ENCODE measurements at places on chromosomes 7 and 10. TPM values are rescaled to one million over a fixed set of nuclear protein-coding genes. Genes with fewer than 3 reads are reported as not detected.

DNA sequence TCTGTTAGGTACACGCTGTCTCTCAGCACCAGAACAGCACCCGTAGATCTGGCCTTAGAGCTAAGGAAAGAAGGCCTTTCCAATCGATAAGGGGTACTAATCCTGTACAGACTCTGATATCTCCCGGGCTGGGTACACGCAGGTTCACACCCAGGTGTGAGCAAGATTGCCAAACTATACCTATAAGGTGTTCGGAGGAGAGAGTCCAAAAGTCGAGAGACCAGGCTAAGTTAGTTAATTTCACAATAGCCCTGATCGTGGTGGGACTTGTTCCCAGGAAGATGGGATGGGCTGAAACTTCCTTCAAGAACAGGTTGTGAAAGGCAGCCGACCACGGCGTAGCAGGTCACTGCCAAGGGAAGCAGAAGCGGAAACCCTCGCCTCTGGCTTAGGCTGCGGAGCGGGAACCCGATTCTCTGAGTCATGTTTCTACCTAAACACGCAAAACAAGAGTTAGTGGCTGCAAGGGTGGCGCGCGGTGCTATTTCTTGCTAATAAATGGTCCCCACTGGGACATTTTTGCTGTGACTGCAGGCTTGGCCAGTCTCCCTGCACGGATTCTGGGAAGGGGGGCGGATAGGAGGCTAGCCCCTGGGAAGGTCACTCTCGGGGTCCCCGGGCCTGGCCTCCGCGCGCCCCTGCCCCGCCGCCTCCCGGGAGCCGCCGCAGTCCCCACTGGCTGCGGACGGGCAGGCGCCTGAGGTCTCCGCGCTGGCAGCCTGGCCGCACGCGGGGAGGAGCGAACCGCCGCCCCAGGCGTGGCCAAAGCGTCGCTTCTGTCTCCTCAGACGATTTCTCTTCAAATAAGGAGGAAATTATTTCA, 75.4 kb upstream of the PDSS1 start:
- H3K4me1 ChIP-seq, result peaks cover 18% of the 10 kb centered on the region
- H3K4me3 ChIP-seq, result peak overlapping the region; percentile 60
- H3K27me3 ChIP-seq, result peaks cover 10% of the 10 kb centered on the region
- H3K36me3 ChIP-seq, result no peaks in the 10 kb centered on the region
- DNase-seq, result peak; percentile 29
- H3K27ac ChIP-seq, result no peak overlapping the region

Gene PNLIPRP3
- total RNA-seq, result not detected

DNA sequence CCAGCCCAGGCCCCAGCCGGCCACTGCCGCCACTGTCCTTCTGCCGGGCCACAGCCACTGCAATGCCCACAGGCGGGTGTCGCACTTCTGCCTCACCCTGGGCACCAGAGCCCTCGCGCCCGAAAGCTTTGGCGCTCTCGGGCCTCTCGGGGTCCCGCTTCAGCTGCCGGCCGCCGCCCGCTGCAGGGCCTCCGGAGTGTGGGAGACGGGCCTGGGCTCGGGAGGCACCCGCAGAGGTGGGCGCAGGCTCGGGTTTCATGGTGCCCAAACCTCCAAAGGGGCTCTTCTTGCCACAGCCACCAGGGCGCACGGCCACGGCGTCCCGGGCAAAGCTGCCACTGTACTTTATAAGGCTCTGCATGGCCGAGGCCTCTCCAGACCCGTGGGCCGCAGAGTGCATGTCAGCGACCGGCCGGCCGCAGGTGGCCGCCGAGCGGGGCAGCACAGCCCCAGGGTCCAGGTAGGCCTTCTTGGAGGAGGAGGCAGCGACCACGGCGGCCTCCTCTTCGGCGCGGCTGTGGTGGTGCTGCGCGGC, 35.9 kb downstream of the TNRC18 start:
- no peak overlapping the region for H3K4me3 ChIP-seq
- H3K36me3 ChIP-seq, result peaks cover 10% of the 10 kb centered on the region
- no peak overlapping the region for H3K27ac ChIP-seq
- DNase-seq, result no peak

DNA sequence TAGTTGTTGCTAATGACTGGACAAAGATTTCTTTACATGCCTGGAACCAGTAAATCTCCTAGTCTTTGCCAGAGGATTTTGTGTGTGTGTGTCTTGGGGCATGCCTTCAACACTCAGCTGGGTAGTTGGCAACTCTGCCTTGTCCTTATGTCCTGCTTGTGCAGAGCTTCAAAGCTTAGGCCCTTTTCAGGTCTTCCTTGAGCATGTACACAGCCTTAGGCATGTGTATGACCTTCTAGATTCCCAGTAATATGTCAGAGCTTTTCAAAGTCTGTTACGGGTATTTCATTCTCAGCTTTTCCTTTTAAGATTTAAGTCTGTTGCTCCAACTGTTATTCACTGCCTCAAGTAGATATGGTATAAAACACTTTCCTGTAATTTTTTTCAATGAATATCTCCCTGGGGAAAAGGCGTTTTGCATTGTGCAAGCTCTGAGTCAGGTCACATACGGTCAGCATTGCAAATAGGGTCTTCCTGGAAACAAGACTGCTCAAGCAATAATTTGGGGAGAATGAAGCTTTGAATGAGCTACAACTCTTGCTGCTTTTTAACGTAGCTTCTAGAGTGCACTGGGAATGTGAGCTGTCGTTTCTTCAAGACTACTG, 25.5 kb downstream of the SHOC2 start:
- H3K36me3 ChIP-seq, result peaks cover 38% of the 10 kb centered on the region
- no peak overlapping the region for H3K27ac ChIP-seq
- no peak overlapping the region for H3K4me3 ChIP-seq
- H3K4me1 ChIP-seq, result peaks cover 44% of the 10 kb centered on the region
- no peaks in the 10 kb centered on the region for H3K27me3 ChIP-seq
- DNase-seq, result no peak

DNA sequence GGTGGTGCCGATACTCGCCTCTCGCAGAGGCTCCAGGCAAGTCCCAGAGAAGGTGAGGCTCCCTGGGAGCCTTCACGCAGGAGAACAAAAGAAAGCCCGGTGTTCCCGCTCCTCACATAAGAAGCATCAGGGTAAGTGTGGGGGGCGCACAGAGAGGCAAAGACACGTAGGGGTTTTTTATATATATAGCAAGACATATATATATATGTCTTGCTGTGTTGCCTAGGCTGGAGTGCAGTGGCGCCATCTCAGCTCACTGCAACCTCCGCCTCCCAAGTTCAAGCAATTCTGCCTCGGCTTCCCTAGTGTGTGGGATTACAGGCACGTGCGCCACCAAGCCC, 61.3 kb downstream of the PDIA4 start:
- peak overlapping the region; percentile 90 for H3K4me3 ChIP-seq
- H3K36me3 ChIP-seq, result no peaks in the 10 kb centered on the region
- H3K4me1 ChIP-seq, result peaks cover 36% of the 10 kb centered on the region
- no peak for DNase-seq

DNA sequence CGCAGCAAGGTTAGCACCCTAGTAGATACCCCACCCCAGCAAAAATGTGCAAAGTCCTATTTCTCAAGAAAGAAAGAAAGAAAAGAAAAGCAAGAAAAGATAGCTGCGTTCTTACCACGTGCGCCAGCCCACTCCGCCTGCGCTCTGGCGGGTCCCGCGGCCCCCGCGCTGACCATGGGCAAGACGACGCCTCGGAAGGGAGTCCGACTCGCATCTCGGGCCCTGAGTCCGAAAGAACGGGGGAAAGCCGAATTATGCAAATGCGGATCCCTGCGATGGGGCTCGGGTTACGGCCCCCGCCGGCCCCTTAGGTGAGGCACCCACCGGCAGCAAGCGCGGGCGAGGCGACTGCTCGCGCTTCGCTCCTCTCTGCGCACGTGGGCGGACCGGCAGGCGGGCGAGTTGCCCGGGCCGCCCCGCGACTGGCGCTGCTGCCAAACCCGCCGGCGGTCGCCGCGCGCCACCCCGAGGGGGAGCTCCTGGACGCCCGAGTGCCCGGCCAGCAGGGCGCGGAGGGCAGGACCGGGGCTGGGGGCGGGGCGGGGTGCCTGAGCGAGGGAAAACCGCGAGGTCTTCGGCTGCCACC, 2.4 kb upstream of the EGR2 start:
- H3K27ac ChIP-seq, result peak overlapping the region; percentile 37
- peaks cover 31% of the 10 kb centered on the region for H3K27me3 ChIP-seq
- peak; percentile 76 for DNase-seq
- peaks cover 40% of the 10 kb centered on the region for H3K4me1 ChIP-seq
- H3K36me3 ChIP-seq, result peaks cover 20% of the 10 kb centered on the region

Gene PDE6C
- not detected for total RNA-seq

Gene GHRHR
- not detected for total RNA-seq

Gene PTN
- not detected for total RNA-seq

Gene C1QL3
- not detected for total RNA-seq

DNA sequence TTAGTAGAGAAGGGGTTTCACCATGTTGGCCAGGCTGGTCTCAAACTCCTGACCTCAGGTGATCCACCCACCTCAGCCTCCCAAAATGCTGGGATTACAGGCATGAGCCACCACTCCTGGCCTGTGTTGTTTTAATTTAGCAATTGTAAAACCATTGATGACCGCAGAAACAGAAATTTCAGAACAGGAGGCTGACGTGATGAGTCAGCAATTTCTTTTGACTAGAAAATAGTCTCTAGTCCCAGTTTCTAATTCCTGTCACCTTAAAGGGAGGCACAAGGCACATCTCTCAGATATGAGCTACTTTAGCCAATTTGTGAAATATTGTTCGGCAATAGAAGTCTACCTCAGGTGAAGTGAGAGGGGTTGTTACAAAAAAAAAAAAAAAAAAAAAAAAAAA, 440.8 kb upstream of the C7orf33 start:
- no peak overlapping the region for H3K4me3 ChIP-seq
- H3K4me1 ChIP-seq, result no peaks in the 10 kb centered on the region
- peaks cover 5% of the 10 kb centered on the region for H3K27me3 ChIP-seq

Gene LFNG
- 30.0 TPM for total RNA-seq

DNA sequence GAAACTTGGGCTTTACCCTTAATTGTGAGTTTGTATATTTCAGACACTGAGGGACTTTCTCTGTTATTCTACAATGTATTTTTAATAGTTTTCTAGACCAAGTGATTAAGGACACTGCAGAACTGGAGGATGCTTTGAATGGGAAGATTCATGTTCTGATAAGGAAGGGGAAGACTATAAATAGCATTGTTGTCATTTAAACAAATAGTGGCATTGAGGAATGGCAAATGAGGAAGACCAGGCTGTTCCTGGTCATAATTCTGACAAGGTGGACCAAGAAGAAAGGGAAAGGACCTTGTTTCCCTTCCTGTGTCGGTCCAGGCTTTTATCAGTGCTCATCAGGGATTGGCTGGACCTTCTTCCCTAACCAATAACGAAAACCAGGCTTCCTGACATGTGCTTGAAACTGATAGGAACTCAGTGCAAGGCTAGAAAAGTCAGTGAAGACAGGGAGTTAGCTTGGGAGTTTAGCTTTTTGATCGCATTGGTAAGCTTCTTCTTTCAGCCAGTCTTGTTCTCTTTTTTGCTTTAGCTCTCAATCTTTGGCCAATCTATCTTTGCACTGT, 116.2 kb downstream of the ITGA8 start:
- H3K27ac ChIP-seq, result no peak overlapping the region
- H3K27me3 ChIP-seq, result peaks cover 30% of the 10 kb centered on the region
- no peak overlapping the region for H3K4me3 ChIP-seq
- DNase-seq, result no peak
- no peaks in the 10 kb centered on the region for H3K36me3 ChIP-seq

DNA sequence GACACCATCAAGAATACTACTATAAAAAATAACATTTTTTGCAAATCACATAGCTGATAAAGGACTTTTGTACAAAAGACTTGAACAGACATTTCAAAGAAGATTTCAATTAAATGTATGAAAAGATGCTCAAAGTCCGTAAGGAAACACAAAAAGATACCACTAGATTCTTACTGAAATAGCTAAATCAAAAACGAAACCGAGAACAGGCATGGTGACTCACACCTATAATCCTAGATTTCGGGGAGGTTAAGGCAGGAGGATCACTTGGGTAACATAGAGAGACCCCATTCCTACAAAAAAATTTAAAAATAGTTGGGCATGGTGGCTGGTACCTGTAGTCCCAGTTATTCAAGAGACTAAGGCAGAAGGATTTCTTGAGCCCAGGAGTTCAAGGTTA, 520.2 kb upstream of the GRM3 start:
- no peak overlapping the region for H3K4me3 ChIP-seq
- no peak for DNase-seq
- H3K36me3 ChIP-seq, result no peaks in the 10 kb centered on the region
- no peaks in the 10 kb centered on the region for H3K27me3 ChIP-seq
- no peak overlapping the region for H3K27ac ChIP-seq
- H3K4me1 ChIP-seq, result no peaks in the 10 kb centered on the region

Gene PTPN20
- total RNA-seq, result 1.1 TPM

DNA sequence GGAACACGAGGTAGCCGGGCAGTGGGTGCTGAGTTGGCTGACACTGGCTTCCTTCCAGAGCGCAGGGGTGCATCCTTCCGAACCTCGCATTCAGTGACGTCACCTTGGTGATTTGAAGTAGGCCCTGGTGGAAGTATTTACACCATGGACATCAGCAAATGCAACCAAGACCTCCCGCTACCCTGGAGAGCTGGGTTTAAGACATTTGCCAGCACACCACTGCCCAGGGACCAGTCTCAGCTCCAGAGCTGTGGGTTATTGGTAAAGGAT, 106.4 kb upstream of the GPR26 start:
- H3K4me3 ChIP-seq, result no peak overlapping the region
- DNase-seq, result no peak
- H3K27ac ChIP-seq, result no peak overlapping the region
- peaks cover 5% of the 10 kb centered on the region for H3K4me1 ChIP-seq

- no peak overlapping the region for H3K4me3 ChIP-seq
- H3K36me3 ChIP-seq, result no peaks in the 10 kb centered on the region
- no peak for DNase-seq
- H3K27ac ChIP-seq, result no peak overlapping the region
- no peaks in the 10 kb centered on the region for H3K27me3 ChIP-seq
- H3K4me1 ChIP-seq, result peaks cover 15% of the 10 kb centered on the region
Measured at GRCh38 chr10:88874281-88874680, 5.8 kb upstream of the STAMBPL1 start.

GRCh38 chr7:1804310-1804709, 134.2 kb downstream of the ELFN1 start:
- H3K4me1 ChIP-seq, result no peaks in the 10 kb centered on the region
- DNase-seq, result no peak

Gene PNLIPRP1
- total RNA-seq, result not detected

GRCh38 chr7:410395-410910, 109.2 kb downstream of the PDGFA start:
- no peak for DNase-seq
- H3K36me3 ChIP-seq, result no peaks in the 10 kb centered on the region
- peaks cover 5% of the 10 kb centered on the region for H3K27me3 ChIP-seq
- H3K4me3 ChIP-seq, result no peak overlapping the region
- no peaks in the 10 kb centered on the region for H3K4me1 ChIP-seq

GRCh38 chr7:497946-498655, 21.5 kb downstream of the PDGFA start:
- H3K27me3 ChIP-seq, result no peaks in the 10 kb centered on the region
- H3K36me3 ChIP-seq, result no peaks in the 10 kb centered on the region
- no peak for DNase-seq
- H3K4me3 ChIP-seq, result no peak overlapping the region
- peaks cover 7% of the 10 kb centered on the region for H3K4me1 ChIP-seq

DNA sequence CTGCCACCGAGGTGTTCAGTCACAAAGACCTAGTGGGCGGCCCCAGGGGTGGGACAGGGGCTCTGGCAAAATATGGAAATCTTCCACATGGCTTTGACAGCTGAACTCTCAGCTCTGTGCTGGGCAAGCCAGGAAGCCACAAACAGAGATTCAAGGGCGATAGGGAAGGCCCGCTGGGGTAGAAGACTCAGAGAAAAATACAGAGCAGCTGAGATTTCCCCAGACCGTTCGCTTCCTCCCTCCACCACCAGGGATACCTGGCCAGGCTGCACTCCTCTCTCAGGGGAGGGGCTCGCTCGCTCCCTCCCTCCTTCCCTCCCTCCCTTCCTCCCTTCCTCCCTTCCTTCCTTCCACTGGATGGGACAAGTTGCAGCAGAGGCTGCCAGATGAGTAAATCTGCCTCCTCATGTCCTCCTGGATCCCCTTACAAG, 260.5 kb downstream of the PRPF18 start:
- H3K4me3 ChIP-seq, result no peak overlapping the region
- H3K4me1 ChIP-seq, result peaks cover 19% of the 10 kb centered on the region
- no peak overlapping the region for H3K27ac ChIP-seq
- no peaks in the 10 kb centered on the region for H3K36me3 ChIP-seq
- peaks cover 15% of the 10 kb centered on the region for H3K27me3 ChIP-seq

Gene ADARB2
- 0.60 TPM for total RNA-seq

Measured in activated T-cell treated with anti-CD3 and anti-CD28 coated beads, Interleukin-2, amount 50 U/mL, for 72 hours (primary cell).